GM12878 (cell line): ENCODE measurements at places on chromosomes 5 and 9.

DNA sequence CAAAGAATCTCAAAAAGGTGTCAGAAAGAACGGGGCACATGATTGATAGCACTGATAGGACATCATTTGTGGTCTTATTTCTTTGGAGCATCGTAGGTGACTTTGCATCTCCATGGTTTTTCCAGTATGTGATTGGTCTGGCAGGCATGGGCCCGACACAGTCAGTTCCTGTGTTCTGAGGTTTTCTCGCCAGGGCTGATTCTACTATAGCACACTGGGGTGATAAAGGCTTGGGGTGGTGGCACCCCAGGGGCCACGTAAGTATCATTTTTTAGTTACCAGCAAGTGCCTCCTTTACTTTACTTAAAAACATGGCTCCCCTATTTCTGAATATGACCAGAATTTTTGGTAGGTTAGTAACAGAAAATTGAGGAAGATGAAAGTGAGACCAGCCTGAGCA is 202.7 kb downstream of the RFK start:
- no peaks in the 10 kb centered on the region for H3K36me3 ChIP-seq
- no peak overlapping the region for H3K4me3 ChIP-seq
- DNase-seq: no peak
- H3K27me3 ChIP-seq: no peaks in the 10 kb centered on the region
- no peak overlapping the region for H3K27ac ChIP-seq

GRCh38 chr9:121833061-121833460 is 181.6 kb downstream of the DAB2IP start:
- H3K4me1 ChIP-seq: no peaks in the 10 kb centered on the region
- H3K27me3 ChIP-seq: peaks cover 4% of the 10 kb centered on the region; the same call in 1 of the 2 replicates
- H3K27ac ChIP-seq: no peak overlapping the region
- no peak overlapping the region for H3K4me3 ChIP-seq
- no peaks in the 10 kb centered on the region for H3K36me3 ChIP-seq

DNA sequence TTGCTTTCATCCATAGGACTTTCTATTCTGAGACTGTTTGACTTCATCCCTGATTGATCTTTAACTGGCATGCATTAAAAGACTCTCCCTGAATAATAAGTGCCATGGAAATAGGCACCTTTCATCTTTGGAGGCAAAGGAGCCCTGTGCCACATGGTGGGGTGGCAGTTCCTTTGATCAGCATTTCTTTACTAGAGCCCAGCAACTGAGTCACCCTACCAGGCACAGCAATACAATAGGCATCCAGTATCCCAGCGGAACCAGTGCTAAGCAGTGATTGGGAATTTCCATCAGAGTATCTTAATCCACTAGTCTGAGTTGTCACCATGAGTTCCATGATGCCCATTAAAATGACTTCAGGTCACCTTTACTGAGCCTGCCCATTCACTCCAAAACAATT is 476.1 kb upstream of the MPDZ start:
- DNase-seq: no peak
- H3K4me3 ChIP-seq: no peak overlapping the region
- H3K4me1 ChIP-seq: no peaks in the 10 kb centered on the region
- no peaks in the 10 kb centered on the region for H3K36me3 ChIP-seq

- 0 out of 2 replicates have a peak, but pooled peaks cover 5% of the 10 kb centered on the region for H3K4me1 ChIP-seq
- H3K27me3 ChIP-seq: no peaks in the 10 kb centered on the region
- H3K27ac ChIP-seq: no peak overlapping the region
- no peak overlapping the region for H3K4me3 ChIP-seq
- H3K36me3 ChIP-seq: no peaks in the 10 kb centered on the region
These were observed 49.5 kb upstream of the DENND4C start for GRCh38 chr9:19180991-19181390.
